ENCODE measurements at places on chromosomes 6 and 20. TPM values are rescaled to one million over a fixed set of nuclear protein-coding genes. Genes with fewer than 3 reads are reported as not detected.

Gene SNAP25
- total RNA-seq, result 9.8 TPM

Gene DLK2
- total RNA-seq, result not detected

Gene FAM217A
- not detected for total RNA-seq

Gene MATN4
- total RNA-seq, result not detected

Gene ABHD12
- total RNA-seq, result 53.1 TPM

Gene OTOR
- not detected for total RNA-seq

Gene RAET1L
- not detected for total RNA-seq

Gene DEFB114
- total RNA-seq, result not detected

Gene LAMA5
- total RNA-seq, result 278 TPM

Gene OPN5
- total RNA-seq, result not detected

Gene BPIFB1
- 58.9 TPM for total RNA-seq

Gene FLRT3
- 23.5 TPM for total RNA-seq

Gene MYMX
- total RNA-seq, result not detected

Gene EYA4
- not detected for total RNA-seq

Gene TSPYL4
- total RNA-seq, result 2.9 TPM

Gene TBXT
- not detected for total RNA-seq

Gene SRMS
- total RNA-seq, result not detected

Gene GGT7
- total RNA-seq, result 19.2 TPM

Gene MCM8
- 4.1 TPM for total RNA-seq

Gene ZC2HC1B
- total RNA-seq, result 0.92 TPM

Gene KCNK17
- 1.1 TPM for total RNA-seq

Gene TFAP2A
- not detected for total RNA-seq

Gene HRH3
- not detected for total RNA-seq

Gene SYCP2
- total RNA-seq, result 9.8 TPM

Gene ARFGEF3
- 32.1 TPM for total RNA-seq

Gene GPR6
- not detected for total RNA-seq

Gene CPNE5
- 10.1 TPM for total RNA-seq

Gene SMPDL3A
- 23.7 TPM for total RNA-seq

Gene NHLRC1
- total RNA-seq, result 1.8 TPM

Gene DEFB124
- 1.1 TPM for total RNA-seq

Gene CALHM6
- not detected for total RNA-seq

Measured in stomach (tissue), 19 donors.